ENCODE measurements at places on chromosomes 4 and X. TPM values are rescaled to one million over a fixed set of nuclear protein-coding genes. Genes with fewer than 3 reads are reported as not detected.

DNA sequence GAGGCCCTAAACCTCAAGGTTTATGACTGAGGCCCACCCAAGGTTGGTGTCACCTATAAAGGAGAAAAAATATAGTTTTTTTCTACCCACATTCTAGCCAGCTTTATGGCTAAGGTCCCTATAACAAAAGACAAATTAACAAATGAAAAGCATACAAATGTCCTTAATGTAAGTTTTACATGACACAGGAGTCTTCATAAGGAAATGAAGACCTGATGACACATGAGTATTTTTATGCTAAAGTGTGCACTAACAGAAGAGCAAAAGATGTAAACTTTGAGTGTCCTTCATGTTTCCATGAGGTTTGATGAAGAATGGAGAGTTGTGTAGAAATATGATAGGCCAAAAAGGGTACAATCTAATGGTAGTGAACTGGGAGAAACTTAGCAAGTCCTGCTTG, 114.7 kb upstream of the INTU start:
- DNase-seq: no peak

- no peak for DNase-seq
These were observed 93.1 kb downstream of the GPC3 start for GRCh38 chrX:133892337-133892736.

- DNase-seq: no peak
These were observed 19.9 kb downstream of the FLNA start for GRCh38 chrX:154354516-154354915.

- no peak for DNase-seq
These were observed 2.4 kb downstream of the RHOH start for GRCh38 chr4:40199179-40199670.

DNA sequence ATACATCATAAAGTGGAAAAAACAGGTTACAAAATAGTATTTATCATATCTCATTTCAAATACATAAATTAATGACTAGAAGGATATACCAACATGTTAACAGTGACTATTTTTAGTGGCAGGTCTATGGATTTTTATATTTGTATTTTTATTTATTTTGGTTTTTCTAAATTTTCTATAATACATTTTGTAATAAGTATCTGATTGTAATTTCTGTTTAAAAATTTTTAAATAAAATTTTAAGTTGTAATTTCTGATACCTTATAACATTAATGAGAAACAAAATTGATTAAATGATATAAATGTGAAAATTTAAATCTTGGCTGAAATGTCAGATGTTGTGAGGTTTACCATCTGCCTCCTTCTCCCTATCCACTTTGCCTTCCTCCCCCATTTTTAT, 2.5 kb downstream of the NONO start:
- no peak for DNase-seq

Gene ABLIM2
- polyA plus RNA-seq: 5.9 TPM

Gene ENPP6
- 1.2 TPM for polyA plus RNA-seq
